Activated CD8-positive, alpha-beta T cell treated with anti-CD3 and anti-CD28 coated beads, Interleukin-2, amount 10 ng/mL, durations not matched to agents 7 days and 5 days (primary cell): ENCODE measurements at places on chromosomes 1 and 21.
A peak's percentile ranks its signal among the peaks of the same experiment; 100 is the strongest.

GRCh38 chr1:230647321-230647720 is 5.0 kb downstream of the COG2 start:
- DNase-seq = no peak

DNA sequence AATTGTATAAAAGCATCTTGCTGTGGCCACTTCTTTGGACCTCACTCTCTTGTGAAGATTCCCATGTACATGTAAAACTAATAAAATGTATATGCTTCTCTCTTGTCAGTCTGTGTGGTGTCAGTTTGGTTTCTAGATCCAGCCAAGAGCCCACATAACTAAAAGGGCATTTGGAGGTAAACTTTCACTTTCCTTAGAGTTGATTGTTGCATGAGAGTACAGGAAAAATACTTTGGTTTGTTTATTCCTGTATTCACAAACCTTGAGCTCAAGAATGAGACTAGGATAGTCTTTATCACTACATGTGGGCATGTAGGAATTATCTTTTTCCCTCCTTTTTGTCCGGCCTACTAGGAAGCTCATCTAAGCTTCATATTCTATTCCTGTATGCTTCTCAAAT is 50.9 kb downstream of the KCTD3 start:
- no peak for DNase-seq

GRCh38 chr1:226943156-226943555 is 3.1 kb downstream of the COQ8A start:
- DNase-seq = peak; percentile 17

DNA sequence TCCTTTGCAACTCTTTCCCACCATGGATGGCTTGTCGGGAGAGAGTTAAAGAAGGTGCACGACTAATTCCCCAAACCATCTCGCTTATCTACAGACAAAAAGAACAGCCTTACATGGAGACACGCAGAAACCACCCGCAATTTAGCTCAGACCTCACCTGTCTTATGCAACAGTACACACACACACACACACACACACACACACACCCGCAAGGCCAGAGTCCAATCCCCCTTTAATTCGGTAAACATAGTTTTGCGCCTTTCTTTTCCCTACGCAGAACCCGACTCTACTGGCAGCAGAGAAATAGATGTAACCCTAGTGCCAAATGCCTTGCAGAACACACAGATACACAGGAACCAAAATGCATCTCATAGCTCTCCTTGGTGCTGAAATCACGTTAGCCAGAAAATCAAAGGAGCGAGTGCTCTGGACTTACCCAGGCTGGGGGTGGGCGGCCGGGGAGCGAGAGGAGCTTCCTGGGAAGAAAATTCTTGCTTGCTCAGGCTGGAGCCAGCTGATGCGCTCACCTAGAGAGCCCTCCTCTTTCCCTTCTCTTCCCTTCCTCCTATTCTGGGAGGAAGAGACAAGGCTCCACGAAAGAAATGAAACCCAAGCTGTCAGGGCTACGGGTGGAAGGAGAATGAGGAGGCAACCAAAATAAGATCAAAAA is 470 bp downstream of the TNR start:
- no peak for DNase-seq

GRCh38 chr1:56963667-56964066 is 2.1 kb downstream of the C8B start:
- DNase-seq = no peak

DNA sequence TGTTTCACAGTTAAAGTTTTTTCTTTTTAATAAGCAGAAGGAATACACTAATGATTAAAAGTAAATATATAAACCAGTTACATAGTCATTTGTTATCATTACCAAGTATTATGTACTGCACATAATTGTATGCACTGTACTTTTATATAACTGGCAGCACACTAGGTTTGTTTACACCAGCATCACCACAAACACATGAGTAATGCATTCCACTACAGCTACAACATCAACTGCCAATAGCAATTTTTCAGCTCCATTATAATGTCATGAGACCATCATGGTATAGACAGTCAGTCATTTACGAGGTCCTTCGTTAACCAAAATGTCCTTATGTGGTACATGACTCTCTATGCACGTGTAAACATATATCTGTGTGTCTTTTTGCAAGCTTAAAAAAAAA is 35.2 kb downstream of the SCYL3 start:
- DNase-seq = no peak

- DNase-seq = no peak
Observed at GRCh38 chr1:162385280-162385623, 3.7 kb downstream of the C1orf226 start.

DNA sequence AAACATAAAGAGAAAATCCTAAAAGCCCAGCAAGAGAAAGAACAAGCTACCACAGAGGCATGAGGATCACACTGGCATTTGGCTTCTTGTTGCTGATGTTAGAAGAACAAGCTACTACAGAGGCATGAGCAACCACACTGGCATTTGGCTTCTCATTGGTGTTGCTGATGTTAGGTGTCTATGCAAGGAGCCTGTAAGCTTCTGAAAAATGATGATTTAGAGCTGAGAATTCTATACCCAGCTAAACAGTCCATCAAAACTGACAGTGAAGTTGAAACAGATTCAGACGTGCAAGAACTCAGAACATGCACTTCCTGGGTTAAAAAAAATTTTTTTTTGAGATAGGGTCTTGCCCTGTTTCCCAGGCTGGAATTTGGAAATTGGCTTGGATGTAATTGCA is 37.8 kb upstream of the ADARB1 start:
- DNase-seq = no peak
